Naive thymus-derived CD4-positive, alpha-beta T cell (primary cell): ENCODE measurements at places on chromosomes 6 and 20. TPM values are rescaled to one million over a fixed set of nuclear protein-coding genes. Genes with fewer than 3 reads are reported as not detected.

The BFSP1 gene
- total RNA-seq: 0.42 TPM

The SLC52A3 gene
- not detected for total RNA-seq

The SCUBE3 gene
- not detected for total RNA-seq

The FNDC1 gene
- total RNA-seq: not detected in 2 replicates

The KIAA1755 gene
- not detected in 2 replicates for total RNA-seq

The PHACTR3 gene
- not detected for total RNA-seq

- DNase-seq: no peak
Observed at GRCh38 chr20:21393816-21394519, 3.4 kb downstream of the NKX2-4 start.

- DNase-seq: no peak
Observed at GRCh38 chr20:38001981-38002380, 31.3 kb downstream of the TTI1 start.

DNA sequence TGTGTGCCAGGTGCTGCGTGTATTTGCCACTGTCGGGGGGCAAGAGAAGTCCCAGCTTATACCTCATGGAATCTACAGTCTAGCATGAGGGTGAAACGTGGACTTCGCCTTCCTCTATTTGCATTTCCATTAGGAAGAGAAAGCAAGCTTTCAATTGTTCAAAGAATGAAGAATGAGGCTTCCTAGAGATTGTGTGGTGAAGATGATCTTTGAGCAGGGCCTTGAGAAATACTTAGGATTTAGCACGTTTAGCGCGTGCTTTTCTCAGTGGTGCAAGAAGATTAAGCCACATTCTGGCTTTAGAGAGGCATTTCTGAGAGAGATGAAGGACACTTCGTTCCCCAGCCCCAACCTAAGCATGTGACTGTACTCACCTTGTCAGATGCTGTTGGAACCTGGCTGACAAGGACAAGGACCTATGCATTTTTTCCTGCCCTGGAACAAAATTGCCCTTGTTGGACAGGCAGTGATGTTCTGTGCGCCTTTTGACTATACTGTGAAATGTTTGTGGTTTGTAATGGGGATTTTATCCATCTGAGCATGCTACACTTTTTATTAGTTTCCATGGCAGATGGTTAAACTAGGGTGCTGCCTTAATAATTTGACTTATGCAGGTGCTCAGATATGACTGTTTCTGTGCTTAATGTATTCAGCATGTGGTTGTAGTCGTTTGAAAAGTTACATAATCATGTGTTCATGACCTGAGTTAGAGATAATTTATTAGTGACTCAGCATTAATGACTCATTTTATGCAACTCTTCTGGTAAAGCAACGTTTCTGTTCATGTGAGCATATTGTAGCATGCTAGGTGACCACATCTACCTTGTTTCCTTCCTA, 10.7 kb downstream of the TULP4 start:
- no peak for DNase-seq

GRCh38 chr20:62359043-62359490, 8.0 kb downstream of the LAMA5 start:
- DNase-seq: no peak

- DNase-seq: no peak
Observed at GRCh38 chr6:128836761-128837160, 46.2 kb upstream of the LAMA2 start.

DNA sequence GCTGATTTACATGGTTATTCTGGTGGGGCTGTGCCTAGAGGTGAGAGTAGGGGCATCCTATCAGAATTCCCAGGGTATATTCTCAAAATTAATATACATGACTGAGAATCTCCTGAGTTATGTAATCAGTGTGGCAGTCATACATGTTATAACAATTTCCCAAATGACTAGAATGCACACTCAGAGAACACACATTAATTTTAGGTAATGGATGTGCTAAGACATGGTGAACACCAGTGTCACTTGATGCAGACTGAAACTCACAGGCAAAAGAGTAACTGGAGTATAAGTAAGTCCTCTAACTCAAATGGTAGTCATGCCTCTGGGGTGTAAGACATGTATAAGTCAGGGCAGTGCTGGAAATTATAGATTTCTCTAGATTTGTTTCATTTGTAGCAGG, 1198.4 kb upstream of the CITED2 start:
- DNase-seq: no peak

GRCh38 chr20:25196786-25197120, 1.2 kb downstream of the ENTPD6 start:
- DNase-seq: no peak

- DNase-seq: no peak
Observed at GRCh38 chr6:88367248-88367647, 201.1 kb upstream of the CNR1 start.

- no peak for DNase-seq
Observed at GRCh38 chr6:11497107-11497506, 40.4 kb upstream of the TMEM170B start.

DNA sequence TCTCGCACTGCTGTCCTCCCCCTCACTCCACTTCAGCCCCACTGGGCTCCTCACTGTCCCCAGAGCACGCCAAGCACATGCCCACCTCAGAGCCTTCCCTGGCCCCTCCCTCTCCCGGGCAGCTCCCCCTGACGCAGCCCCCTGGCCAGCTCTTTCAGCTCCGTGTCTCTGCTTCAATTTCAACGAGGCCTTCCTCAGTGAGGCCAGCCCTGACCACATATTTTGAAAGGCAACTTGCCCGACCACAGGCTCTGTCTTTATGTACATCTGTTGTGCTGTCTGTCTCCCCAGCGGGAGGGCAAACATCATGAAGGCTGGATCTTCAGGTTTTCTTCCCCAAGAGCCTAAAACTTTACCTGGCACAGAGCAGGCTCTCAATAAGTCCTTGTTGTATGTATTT, 44.6 kb downstream of the JPH2 start:
- DNase-seq: no peak

GRCh38 chr20:15318682-15319081, 981.3 kb upstream of the FLRT3 start:
- DNase-seq: no peak

- no peak for DNase-seq
Observed at GRCh38 chr6:70304616-70305015, 1.7 kb upstream of the COL9A1 start.

DNA sequence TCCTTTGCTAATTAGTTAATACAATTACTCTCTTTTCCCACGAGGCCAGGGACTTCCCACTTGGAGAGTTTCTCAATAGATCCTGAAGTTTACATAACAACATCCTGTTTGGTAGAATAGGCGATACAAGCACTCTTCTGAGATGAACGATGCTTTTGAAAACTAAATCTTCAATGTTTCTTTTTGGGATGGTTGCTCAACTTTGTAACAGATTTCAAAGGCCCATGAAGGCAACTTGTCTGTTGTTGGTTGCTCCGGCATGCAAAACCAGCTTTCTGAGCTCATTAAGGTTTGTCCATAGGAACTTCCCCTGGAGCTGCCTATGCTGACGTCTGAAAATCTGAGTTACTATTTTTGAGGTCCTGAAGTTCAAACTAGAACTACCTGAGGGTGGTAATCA, 25.9 kb upstream of the ROS1 start:
- DNase-seq: no peak

GRCh38 chr20:32444474-32445220, 86.5 kb downstream of the ASXL1 start:
- DNase-seq: no peak

DNA sequence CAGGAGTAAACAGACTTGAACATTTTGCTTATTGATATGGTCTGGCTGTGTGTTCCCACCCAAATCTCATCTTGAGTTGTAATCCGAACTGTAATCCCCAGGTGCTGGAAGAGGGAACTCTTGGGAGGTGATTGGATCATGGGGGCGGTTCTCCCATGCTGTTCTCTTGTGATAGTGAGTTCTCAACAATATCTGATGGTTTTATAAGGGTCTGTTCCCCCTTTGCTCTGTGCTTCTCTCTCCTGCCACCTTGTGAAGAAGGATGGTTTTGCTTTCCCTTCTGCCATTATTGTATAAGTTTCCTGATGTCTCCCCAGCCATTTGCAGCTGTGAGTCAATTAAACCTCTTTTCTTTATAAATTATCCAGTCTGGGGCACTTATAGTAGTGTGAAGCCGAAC, 40.0 kb downstream of the MYLIP start:
- no peak for DNase-seq
